ENCODE measurements at places on chromosomes 7 and 10.

DNA sequence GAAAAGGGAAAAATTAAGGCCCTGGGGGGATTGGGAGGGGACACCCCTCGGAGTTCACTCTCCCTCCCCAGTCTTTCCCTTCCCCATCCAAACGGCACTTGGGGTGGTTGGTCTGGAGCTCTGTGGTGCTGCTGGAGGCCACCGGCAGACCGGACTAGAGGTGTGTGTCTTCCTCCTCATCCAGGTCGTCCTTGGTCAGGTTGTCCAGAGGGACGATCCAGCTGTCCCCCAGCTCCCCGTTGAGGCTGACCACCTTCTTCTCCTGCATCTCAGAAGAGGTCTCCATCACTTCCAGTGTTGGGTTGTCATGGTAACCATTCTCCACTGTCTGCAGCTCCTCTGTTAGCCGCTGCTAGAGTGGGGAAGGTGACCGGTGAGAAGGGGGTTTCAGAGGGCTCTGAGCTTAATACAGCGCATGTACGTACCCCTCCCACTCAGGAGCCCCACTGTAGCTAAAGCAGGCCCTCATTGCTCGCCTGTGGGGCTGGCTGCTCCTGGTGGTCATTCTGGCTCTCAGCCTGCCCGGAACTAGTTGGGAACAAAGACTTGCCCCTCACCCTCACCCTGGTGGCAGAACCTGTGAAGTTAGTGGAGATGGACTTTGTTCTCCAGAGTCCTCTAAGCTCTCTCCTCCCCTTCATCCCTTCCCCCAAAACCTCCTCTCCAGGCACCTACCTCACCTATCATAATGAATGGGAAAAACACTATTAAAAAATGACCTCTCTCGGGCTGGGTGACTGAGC, 52.1 kb downstream of the PODXL start:
- DNase-seq = no peak

DNA sequence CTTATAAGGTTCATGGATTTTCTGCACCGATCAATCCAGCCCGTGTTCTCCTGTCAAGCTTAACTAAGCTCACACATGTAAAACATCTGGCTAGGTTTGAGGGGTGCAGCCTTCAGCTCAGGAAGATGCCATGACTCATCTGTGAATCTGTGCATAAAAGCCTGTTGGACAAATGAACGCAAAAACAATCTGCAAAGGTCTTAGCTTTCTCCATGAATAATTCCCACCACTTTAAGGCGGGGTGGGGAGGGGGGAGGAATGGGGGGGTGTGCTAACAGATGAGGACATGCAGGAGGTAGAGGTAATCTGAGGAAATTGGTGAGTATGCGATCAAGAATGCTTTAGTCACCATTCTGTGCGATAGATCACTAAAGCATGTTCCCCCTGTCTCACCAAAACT, 4.8 kb downstream of the DOCK4 start:
- no peak for DNase-seq

GRCh38 chr10:5517546-5517945, 7.2 kb upstream of the CALML3 start:
- no peak for DNase-seq

DNA sequence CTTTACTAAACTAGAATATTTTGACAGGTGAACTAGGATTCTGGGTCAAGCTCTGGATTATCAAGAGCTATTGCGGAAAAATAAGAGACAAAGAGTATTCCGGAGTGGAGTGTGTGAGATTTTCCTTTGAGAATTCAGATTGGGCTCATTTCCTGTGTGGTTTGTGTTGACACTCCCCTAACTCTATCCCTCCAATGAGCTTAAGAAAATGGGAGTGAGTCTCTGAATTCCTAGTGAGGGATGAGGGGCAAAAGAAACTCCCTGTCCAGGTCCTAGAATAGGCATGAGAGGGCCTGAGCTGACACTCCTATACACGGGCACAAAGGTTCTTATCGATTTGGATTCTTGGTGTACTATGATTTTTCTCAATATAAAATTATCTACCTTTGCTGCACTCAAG, 10.2 kb downstream of the KLF14 start:
- no peak for DNase-seq

GRCh38 chr7:69878591-69878990, 280.3 kb downstream of the AUTS2 start:
- no peak for DNase-seq

DNA sequence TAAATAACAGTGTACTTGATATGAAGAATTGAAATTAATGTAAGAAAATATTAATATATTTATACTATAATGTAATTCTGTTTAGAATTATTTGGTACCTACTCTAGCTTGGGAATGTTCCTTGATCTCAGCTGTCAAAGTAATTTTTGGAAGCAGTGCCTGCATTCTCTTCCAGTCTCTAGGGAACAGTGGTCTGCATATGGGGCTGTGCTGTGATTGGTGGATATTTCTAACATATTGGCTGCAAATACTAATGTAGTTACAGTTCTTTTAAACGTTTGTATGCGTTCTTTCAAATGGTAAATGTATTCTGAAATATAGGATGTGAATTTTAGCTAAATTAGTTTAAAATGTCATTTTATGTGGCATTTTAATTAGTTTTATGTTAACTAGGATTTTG, 87.2 kb downstream of the PHF14 start:
- no peak for DNase-seq

DNA sequence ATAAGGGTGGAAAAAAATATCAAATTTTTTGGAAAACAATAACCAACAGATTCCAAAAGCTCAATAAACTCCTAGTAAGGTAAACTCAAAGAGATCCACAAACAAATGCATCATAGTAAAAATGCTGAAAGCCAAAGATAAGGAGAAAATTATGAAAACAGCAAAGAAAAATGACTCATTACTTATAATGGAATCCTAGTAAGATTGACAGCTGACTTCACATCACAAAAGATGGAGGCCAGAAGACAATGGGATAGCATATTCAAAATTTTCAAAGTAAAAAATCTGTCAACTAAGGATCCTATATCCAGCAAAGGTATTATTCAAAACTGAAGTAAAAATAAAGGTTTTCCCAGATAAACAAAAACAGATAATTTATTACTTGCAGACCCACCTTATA, 183.4 kb upstream of the VIPR2 start:
- DNase-seq = no peak

- no peak for DNase-seq
These were observed 49.6 kb downstream of the TES start for GRCh38 chr7:116259871-116260440.

DNA sequence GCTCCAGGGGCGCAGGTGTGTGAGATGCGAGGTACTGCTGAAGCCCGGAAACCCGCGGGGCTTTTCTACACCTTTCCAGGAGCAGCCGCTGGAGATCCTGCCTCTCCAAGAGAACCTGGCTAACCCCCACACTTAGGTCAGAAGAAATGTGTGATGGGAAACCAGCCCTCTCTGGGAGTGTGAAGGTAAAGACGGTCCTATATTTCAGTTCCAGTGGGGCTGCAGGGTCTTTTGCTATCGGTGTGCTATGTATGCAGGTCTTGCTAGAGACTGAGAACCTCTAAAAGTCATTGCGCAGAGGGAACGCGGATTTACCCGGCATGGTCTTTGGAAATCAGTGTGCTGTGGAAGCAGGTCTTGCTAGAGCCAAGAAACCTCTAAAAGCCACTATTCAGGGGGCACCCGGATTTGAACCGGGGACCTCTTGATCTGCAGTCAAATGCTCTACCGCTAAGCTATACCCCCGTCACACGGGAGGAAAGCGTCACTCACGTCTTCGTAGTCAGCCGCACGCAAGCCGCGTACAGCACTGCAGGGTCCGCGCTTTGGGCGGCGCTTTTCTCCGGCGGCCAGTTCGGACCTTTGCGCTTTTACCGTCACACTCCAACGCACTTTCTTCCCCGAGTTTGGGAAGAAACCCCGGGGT, 46.0 kb downstream of the ZNF777 start:
- no peak for DNase-seq

GRCh38 chr7:94250987-94251386, 143.7 kb upstream of the COL1A2 start:
- DNase-seq = no peak

DNA sequence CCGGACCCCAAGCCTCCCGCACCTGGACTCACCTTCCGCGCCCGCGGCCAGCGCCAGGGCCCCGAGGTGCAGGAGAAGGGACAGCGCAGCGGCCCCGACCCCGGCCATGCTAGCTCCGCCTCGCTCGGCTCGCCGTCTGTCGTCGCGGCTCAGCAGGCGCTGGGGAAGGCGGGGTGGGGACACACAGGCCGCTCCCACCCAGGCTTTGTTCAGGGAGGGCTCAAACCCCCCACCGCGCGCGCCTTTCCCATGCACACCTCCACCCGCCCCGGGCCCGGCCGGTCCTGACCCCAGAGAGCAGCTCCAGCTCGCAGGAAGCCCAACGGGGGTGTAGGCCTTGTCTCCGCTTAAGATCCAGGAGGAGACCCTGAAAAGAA, at the start of gene KCP:
Gene KCP (minus strand): TSS at position 141 of the 377 bp plus-strand sequence. CDS start 33 bp downstream, at position 108.
- no peak for DNase-seq

DNA sequence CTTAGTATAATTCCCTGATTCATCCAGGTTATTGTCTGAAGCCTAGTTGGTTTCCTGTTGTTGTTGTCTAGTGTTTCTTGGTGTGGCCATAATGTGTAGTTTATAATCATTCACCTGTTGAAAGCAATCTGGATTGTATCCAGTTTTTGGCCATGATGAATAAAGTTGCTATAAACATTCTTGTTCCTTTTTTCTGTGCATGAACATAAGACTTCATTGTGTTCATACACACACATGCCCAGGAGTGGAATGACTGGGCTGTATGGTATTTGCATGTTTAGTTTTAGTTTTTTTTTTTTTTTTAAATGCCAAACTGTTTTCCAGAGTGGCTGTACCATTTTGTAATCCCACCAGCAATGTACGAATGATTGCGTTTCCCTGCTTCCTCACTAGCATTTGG, 349.8 kb downstream of the SDK1 start:
- DNase-seq = no peak

DNA sequence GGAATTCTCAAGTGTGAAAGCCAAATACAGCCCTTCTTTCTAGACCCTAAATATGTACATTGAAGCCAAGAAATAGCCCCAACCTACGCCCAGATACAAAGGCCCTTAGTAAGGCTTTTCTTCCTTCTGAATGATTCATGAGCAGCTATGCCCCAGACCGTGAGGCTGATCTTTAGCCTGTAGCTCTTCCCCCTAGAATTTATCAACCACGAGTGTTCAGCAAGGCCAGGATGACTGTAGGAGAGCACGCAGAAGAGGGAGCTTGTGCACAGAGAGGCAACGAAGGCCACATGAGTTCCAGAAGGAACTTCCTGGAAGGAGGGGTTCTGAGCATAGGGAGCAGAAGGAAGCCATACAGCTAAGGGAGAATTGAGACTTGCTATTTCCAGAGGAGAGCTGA, 53.0 kb upstream of the HABP2 start:
- no peak for DNase-seq

GRCh38 chr7:30697719-30698460, 15.6 kb upstream of the CRHR2 start:
- no peak for DNase-seq

- DNase-seq = no peak
These were observed 41.9 kb downstream of the WIPI2 start for GRCh38 chr7:5231811-5232484.

GRCh38 chr7:101235522-101235921, 2.1 kb downstream of the CLDN15 start:
- no peak for DNase-seq
